GM20000 (cell line): ENCODE measurements at places on chromosomes 5 and 9.

DNA sequence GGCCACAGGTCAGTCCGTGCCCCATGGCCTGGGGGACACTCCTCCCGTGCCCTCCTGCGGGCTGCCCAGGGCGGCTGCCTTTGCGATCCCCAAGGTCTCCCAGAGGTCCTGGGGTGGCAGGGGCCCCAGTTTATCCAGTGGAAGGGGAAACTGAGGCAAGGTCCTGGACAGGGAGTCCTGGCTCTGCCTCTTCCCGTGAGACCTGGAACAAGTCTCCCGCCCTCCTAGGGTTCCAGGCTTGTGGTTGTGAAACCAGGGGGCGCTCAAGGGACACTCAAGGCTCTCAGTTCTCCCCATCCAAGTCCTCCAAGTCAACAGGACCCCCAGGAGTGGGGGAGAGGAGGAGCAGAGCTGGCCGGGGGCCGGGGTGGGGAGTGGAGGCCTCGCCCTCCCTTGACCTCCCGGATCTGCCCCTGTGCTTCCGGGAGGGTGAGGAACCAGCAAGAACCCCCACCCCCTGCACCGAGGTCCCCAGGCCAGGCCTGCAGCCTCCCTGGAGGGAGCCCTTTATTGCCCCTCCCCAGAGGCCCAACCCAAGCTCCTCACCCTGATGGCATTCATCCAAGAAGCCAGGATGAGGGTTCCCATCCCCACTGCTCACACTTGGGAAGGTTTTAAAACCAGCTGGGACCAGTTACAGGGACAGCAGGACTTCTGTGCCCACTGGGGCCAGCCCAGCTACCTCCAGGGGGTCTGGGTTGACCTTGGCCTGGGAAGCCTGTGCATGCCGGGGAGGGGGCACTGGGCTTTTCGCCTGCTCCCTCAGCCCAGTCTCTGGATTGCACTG is 24.7 kb upstream of the TMEM250 start:
- DNase-seq: no peak

DNA sequence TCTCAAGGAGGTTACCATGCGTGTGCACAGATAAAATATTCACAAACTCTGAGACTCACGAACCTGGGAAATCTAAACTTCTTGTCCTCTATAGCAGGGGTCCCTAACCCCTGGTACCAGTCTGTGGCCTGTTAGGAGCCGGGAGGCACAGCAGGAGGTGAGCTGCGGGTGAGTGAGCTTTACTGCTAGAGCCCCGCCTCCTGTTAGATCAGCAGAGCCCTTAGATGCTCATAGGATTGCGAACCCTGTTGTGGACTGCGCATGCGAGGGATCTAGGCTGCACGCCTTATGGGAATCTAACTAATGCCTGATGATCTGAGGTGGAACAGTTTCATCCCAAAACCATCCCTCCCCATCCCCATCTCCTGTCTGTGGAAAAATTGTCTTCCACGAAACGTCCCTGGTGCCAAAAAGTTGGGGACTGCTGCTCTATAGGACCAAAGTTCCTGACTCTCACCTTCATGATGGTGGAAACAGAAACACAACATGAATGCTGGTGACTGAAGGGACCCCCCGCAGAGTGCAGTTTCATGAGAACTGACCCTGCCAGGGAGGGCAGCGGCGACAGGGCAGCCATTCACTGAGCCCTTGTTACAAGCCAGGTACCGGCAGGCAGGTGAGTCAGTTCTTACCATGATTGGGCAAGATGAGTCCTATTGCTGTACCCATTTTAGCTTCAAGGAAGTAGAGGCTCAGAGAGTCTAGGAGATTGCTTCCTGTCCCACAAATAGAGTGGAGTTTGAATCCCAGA is 181.9 kb downstream of the RGS3 start:
- no peak for DNase-seq

GRCh38 chr5:131769336-131769735 is 27.5 kb downstream of the FNIP1 start:
- DNase-seq: no peak

- no peak for DNase-seq
Measured at GRCh38 chr5:56737002-56737621, 78.2 kb upstream of the MAP3K1 start.

DNA sequence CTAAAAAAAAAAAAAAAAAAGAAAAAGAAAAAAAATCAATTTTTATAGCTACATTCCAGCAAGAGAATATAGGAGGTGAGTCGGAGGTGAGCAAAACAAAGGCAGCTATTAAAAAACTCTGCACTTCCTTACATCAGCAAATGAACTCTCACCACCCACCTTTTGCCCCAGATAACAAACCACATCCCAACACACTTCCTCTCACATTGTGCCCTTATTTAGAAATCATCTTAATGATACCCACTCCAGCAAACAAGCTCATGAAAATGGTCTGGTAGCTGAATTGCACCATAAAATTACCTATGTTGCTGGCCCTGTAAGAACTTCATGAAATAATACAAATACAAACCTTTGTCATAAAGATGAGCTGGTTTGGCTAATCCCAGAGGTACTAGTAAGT is 82.9 kb downstream of the CEMIP2 start:
- DNase-seq: no peak

DNA sequence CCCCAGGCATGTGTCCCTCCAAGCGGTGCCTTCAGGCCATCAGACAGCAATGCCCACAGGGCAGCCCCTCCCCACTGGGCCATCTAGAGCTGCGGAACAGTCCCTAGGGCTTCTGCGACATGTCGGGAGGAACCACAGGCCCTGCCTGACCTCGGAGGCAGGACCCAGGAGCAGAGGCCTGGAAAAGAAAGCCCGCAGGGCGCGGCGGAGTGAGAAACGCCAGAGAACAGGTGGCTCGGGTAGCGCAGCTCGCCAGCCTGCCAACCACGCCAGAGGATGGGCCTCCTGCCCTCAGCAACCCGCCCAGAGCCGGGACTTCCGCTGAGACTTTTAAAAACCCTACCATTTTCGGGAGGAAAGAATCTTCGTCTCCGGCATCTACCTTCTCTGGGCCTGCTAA is 715 bp downstream of the LCN8 start:
- DNase-seq: no peak

DNA sequence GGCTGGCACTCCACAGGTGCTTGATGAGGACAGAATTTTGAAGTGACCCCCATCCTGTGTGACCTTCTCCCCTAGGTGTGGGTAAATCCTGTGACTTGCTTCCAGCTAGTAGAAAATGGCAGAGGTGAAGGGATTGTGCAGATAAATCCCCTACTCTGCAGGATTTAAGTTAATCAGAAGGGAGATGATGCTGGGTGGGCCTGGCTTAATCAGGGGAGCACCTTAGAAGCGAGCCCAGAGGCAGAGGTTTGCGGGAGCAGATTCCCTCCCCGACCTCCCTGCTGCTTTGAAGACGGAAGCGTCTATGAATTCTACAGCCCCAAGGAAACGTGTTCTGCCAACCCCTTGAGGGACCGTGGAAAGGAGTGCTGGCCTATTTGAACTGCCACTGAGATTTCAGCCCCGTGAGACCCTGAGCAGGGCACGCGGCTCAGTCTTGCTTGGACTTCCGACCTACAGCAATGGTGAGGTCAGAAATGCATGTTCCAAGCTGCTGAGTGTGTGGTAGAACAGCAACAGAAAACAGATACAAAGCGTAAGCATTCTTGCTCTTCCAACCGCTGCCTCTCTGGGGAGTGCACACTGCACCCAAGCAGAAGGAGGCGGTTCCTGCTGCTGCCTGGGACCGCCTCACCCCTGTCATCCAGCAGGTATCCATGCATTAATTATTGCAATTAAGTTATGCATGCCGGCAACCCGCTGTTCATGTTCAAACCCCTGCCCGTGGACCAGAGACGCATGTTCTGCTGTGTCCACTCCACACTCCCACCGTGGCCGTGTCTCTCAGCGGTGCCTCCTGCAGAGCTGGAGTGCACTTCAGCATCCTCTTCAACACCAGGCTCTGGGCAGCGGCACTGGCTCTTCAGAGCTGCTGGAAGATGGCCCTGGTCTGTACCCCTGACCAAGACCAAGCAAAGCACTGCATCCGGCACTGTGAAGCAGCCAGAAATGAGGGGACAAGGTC is 54.6 kb upstream of the RXRA start:
- no peak for DNase-seq

DNA sequence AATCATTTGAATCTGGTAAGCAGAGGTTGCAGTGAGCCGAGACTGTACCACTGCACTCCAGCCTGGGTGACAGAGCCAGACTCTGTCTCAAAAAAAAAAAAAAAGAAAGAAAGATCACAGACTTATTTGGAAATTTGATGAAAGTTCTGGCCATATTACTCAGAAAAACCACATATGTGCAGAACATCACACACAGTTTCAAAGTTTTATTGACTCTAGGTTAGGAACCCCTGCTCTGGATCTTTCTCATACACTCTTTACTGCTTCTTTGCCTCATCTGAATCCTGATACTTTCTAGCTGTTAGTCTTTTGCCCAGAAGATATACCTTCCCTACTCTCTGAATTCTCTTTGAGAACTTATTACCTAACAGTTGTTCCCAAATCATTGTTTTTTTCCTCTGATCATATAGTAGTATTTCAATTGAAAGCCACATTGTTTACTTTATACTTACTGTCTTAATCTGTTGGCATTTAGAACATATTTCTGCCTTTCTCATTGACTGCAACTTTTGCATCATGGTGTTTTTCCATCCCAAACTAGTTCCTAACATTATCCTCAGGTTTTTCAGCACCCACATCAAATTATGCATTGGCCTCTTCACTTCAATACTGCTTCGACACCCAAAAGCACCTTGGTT is 68.7 kb downstream of the LNPEP start:
- no peak for DNase-seq

GRCh38 chr5:179880848-179881590 is 22.4 kb upstream of the MRNIP start:
- DNase-seq: no peak

DNA sequence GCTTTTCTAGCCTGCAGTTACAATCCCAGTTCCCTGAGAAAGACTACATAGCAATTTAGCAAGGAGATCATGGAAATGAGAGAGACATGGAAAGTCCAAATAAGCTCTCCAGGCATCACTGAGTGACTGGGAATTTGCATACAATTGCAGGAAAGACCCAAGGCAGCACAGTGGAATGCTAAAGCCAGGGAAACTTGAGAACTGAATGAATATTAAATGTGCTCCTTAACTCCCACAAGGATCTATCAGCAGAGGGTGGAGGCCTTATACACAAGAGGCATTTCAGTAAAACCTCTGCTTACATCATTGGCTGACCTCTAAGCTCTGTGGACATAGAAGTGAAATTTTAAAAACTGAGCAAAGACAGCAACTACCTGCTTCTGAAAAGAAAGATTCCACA is 355.6 kb upstream of the DAB2 start:
- DNase-seq: no peak

DNA sequence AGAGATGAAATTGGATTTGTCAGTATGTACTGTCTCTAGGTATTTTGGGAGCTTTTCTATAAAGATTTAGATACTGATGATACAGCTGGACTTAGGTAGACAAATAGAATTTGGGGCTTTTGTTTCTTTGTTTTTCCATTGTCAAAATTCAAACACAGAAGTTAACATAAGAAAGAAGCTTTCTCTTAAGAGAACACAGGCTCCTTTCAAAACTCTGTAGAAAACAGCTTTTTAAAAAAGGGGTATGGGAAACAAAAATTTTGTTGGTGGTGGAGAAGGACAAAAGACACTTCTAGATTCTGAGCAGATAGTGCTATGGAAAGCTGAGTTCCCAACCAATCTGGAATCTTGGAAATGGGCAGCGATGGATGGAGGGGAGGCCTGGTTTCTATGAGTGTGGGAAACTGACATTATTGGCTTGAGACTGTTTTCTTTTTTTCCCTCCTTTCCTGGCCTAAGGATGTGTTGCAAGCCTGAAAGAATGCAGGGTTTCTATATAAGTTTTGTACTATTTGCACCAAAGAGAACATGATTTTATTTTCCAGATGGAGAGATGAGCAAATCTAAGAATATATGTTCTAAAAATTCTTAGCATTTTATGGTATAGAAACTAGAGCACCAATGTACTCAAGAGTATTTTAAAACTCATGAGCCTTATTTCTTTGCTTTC is 240.0 kb downstream of the PRR16 start:
- DNase-seq: no peak

- no peak for DNase-seq
Measured at GRCh38 chr5:143588933-143589662, 185.6 kb upstream of the NR3C1 start.

- DNase-seq: no peak
Measured at GRCh38 chr9:137604345-137605086, 970 bp upstream of the ARRDC1 start.

- no peak for DNase-seq
Measured at GRCh38 chr9:130214776-130215340, 42.7 kb downstream of the NCS1 start.

DNA sequence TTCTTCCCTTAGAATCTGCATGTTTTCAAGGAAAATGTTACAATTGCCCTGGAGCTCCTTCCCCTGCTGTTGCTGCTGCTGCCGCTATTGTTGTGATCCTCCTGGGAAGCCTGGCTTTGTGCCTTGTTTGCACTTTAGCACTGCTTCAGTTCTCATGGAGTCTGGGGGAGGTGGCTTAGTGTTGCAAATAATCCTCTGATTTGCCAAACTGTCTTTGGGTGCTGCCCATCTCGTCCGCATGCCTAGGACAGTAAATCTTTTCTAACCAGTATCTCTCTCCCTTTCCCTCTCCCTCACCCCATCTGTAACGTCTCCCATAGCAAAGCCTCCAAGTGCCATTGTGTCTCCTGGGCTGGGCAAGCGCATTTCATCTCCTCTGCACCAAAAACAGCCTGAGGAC is 30.3 kb downstream of the FAM240B start:
- DNase-seq: no peak

- no peak for DNase-seq
Measured at GRCh38 chr5:107455111-107455544, 215.6 kb downstream of the EFNA5 start.

DNA sequence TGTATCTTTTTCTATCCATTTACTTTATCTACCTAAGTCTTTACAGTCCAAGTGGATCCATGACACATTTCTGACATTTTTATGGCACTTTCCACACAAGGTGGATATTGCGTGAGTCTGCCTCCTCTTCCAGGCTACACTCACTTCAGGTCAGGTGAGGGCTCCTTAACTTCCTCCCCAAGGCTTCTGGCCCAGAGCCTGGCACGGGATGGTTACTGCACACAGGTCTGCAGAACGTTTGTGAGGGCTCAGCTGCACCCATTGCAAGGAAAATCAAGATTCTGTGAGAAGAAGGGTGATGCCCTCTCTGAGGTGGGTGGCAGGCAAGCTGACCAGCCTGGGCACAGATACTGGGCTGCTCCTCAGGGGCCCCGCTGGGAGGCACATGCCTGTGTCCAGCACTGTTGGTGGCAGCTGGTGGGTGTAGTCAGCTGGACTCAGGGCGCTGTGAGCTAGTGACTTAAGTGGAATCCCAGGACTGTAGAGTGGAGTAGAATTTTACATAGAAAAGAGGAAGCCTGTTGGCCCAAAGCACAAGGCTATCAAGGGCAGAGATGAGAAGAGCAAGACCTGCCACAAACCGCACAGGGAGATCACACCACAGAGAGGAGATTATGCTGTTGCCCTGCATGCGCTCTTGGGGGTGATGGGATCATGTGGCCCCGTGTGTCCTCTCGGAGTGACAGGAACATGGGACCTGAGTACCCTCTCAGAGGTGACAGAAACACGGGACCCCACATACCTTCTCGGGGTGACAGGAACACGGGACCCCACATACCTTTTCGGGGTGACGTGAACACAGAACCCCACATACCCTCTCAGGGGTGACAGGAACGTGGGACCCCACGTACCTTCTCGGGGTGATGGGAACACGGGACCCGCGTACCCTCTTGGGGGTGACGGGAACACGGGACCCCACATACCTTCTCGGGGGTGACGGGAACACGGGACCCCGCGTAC is 21.3 kb downstream of the AHRR start:
- DNase-seq: peak; percentile 39

GRCh38 chr9:101693546-101694336 is 44.7 kb downstream of the GRIN3A start:
- no peak for DNase-seq

- DNase-seq: no peak
Measured at GRCh38 chr9:76323490-76323889, 70.7 kb downstream of the RFK start.
